ENCODE measurements at places on chromosomes 16 and 17.

GRCh38 chr17:81109957-81110356 is 55.4 kb upstream of the PVALEF start:
- H3K4me3 ChIP-seq = no peak overlapping the region
- H3K4me1 ChIP-seq = no peaks in the 10 kb centered on the region
- DNase-seq = no peak
- no peaks in the 10 kb centered on the region for H3K27me3 ChIP-seq
- H3K27ac ChIP-seq = no peak overlapping the region
- H3K36me3 ChIP-seq = peaks cover 2% of the 10 kb centered on the region

- no peak for DNase-seq
- no peak overlapping the region for H3K4me3 ChIP-seq
- H3K27ac ChIP-seq = peak overlapping the region; percentile 32
- H3K27me3 ChIP-seq = no peaks in the 10 kb centered on the region
Measured at GRCh38 chr16:492211-492875, 35.2 kb upstream of the CAPN15 start.

DNA sequence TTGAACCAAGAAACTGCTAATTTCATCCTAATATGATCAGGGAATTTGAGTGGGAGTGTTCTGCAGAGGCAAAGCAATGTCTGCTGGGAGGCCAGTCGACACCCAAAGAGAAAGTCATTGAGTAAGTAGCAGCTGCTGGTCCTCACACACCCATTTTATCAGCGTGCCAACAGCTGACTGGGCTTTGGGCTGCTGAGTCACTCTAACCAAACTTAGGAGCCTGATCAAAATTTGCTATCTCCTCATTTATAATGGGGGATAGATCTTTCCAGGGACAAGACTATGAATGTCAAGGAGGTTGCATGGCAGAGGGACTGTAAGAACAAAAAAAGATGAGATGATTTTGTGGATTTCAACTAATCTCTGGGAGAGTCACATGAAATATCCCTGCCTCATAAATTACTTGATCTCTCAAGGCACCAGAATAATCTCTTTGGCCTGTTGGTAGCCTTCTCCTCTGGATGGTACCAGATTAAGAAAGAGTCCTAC is 32.9 kb downstream of the CPSF4L start:
- no peaks in the 10 kb centered on the region for H3K36me3 ChIP-seq
- H3K27me3 ChIP-seq = no peaks in the 10 kb centered on the region
- DNase-seq = no peak
- H3K4me1 ChIP-seq = peaks cover 66% of the 10 kb centered on the region
- H3K27ac ChIP-seq = peak overlapping the region; percentile 80

- peak overlapping the region; percentile 98 for H3K27ac ChIP-seq
- H3K36me3 ChIP-seq = peaks cover 8% of the 10 kb centered on the region
- no peaks in the 10 kb centered on the region for H3K27me3 ChIP-seq
- H3K4me1 ChIP-seq = peaks cover 35% of the 10 kb centered on the region
- no peak for DNase-seq
- H3K4me3 ChIP-seq = peak overlapping the region; percentile 92
Measured at GRCh38 chr17:15262291-15263205, 2.6 kb downstream of the PMP22 start.

GRCh38 chr17:45131616-45132319 is 547 bp downstream of the PLCD3 start:
- peak overlapping the region; percentile 98 for H3K27ac ChIP-seq
- no peaks in the 10 kb centered on the region for H3K27me3 ChIP-seq
- peaks cover 65% of the 10 kb centered on the region for H3K4me1 ChIP-seq
- peak overlapping the region; percentile 75 for H3K4me3 ChIP-seq
- H3K36me3 ChIP-seq = no peaks in the 10 kb centered on the region
- no peak for DNase-seq

GRCh38 chr17:37430051-37430627 is 23.5 kb downstream of the TADA2A start:
- peaks cover 15% of the 10 kb centered on the region for H3K4me1 ChIP-seq
- H3K36me3 ChIP-seq = peaks cover 15% of the 10 kb centered on the region
- no peaks in the 10 kb centered on the region for H3K27me3 ChIP-seq

DNA sequence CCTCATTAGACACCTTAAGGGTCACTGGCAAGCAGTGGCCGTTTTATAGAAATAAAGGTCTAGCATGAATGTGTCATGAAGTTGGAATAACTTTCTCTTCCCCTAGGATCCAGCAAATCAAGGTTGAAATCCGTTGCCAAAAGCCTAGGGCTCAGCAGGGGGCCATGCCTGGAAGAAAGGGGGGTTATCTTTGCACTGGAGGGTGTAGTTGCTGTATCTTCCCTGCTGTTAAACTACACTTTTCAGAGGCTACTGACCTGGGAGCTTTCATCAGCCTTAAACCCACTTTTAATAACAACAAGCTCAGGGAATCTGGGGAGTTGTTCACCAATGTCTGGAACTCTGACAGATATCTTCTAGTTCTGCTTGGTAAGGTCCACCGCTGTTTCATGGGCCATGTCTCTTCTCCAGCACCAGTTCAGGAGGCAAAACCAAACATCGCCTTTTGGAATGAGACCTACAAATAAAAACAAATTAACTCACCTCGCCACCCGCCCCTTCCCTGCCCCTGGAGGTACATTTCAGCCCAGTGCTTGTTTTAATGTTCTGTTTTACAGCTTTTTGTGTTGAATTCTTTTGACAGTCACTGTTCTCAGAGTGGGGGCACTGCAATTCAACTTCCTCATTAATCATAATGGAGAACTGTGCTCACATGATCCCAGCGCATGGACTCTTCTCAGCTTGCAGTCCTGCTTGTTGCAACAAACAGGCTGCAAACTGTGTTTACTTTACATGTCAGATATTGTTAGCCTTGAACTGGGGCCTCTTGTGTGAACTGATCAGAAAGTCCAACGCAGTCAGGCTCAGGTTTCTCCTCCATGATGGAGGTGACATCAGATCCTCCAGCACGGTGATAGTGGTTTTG is 508.7 kb downstream of the KCNJ2 start:
- no peak overlapping the region for H3K27ac ChIP-seq
- no peaks in the 10 kb centered on the region for H3K4me1 ChIP-seq
- DNase-seq = no peak
- no peaks in the 10 kb centered on the region for H3K36me3 ChIP-seq

- DNase-seq = no peak
- no peaks in the 10 kb centered on the region for H3K27me3 ChIP-seq
- peak overlapping the region; percentile 45 for H3K27ac ChIP-seq
- no peaks in the 10 kb centered on the region for H3K36me3 ChIP-seq
Measured at GRCh38 chr16:68233085-68233834, 2.7 kb downstream of the ESRP2 start.

DNA sequence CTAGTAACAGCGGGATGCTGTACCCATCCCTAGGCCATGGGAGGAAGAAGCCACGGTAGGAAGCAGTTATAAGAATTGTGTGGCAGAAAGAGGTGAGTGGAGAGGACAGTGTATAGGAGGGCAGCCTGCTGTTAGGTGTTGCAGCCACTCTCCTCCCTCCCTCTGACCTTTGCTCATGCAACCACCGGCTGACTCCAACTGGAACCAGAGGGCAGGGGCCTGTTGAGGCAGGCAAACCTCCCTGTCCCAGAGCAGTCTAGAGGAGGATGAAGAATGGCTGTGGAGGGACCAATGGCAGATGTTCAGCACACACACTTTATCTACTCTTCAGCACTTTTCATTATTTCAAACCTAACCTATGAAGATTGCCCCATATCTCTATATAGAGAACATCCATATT is 2.2 kb downstream of the TXNL4B start:
- peaks cover 38% of the 10 kb centered on the region for H3K4me1 ChIP-seq
- no peaks in the 10 kb centered on the region for H3K27me3 ChIP-seq
- DNase-seq = no peak
- peaks cover 12% of the 10 kb centered on the region for H3K36me3 ChIP-seq
- no peak overlapping the region for H3K27ac ChIP-seq

GRCh38 chr16:2770057-2770951 is 6.8 kb downstream of the ELOB start:
- H3K4me3 ChIP-seq = no peak overlapping the region
- peaks cover 40% of the 10 kb centered on the region for H3K36me3 ChIP-seq
- H3K27me3 ChIP-seq = no peaks in the 10 kb centered on the region
- H3K27ac ChIP-seq = peak overlapping the region; percentile 69

DNA sequence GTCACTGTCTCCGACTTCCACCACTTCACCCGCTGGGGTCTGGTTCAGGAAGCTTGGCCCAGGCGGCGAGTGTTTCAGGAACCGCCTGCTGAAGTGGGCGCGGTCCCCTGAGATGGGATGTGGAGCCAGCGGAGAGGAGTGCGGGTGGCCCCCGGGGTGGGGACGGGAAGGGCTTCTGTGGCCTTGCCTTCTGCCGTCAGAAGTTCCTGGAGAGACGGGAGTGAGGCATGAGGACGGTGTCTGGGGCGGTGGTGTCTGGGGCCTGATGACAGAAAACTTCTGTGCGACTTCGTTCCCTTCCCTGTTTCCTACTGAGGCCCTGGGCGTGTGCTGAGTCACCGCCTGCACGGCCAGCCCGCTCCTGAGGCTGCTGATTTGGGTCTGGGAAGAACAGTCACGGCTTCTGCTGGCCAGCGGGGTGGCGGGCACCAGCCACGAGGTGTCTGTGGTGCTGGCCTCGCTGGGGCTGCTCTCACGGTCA is 12.3 kb upstream of the NLRC3 start:
- H3K27me3 ChIP-seq = no peaks in the 10 kb centered on the region
- H3K27ac ChIP-seq = no peak overlapping the region
- no peaks in the 10 kb centered on the region for H3K4me1 ChIP-seq
- H3K36me3 ChIP-seq = peaks cover 21% of the 10 kb centered on the region

DNA sequence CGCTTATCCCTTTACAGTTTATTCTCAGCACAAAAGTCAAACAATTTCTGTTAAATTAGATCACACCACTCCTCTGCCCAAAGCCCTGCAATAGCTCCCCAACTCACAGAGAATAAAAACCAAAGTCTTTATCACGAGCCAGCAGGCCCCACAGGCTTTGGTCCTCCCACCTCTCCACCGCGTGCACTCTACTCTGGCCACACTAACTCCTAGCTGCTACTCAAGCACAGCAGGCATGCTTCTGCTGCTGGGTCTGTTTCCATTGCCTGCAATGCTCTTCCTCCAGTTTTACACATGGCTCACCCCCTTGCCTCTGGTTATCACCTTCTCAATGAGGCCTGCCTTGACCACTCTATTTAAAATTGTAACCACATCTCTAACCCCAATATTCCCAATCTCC is 27.6 kb downstream of the HELZ start:
- H3K27ac ChIP-seq = no peak overlapping the region
- H3K27me3 ChIP-seq = no peaks in the 10 kb centered on the region
- DNase-seq = no peak
- H3K36me3 ChIP-seq = peaks cover 14% of the 10 kb centered on the region
- H3K4me3 ChIP-seq = no peak overlapping the region
- peaks cover 37% of the 10 kb centered on the region for H3K4me1 ChIP-seq

- H3K4me3 ChIP-seq = no peak overlapping the region
- no peak for DNase-seq
- peaks cover 6% of the 10 kb centered on the region for H3K27me3 ChIP-seq
- H3K36me3 ChIP-seq = no peaks in the 10 kb centered on the region
- H3K27ac ChIP-seq = no peak overlapping the region
Measured at GRCh38 chr17:32910769-32911168, 17.2 kb upstream of the TMEM98 start.

GRCh38 chr16:67987460-67988160 is 7.3 kb upstream of the DPEP3 start:
- H3K36me3 ChIP-seq = no peaks in the 10 kb centered on the region
- H3K27me3 ChIP-seq = no peaks in the 10 kb centered on the region
- H3K4me1 ChIP-seq = no peaks in the 10 kb centered on the region

DNA sequence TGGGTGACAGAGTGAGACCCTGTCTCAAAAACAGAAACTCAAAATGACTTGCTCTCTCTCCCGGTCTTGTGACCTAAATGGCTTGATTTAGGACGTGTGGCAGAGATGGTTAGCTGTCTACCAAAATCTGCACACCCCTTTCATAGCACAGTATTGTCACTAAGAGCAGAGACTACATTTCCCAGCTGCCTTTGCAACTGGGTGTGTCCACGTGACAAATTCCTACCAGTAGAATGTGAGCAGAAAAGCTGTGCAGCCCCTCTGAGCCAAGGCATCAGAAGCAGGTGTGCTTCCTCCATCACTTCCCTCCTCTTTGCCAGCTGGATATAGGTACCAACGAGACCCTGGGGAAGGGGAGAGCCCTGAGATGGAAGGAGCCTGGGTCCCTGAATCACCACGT is 25.5 kb downstream of the GPR142 start:
- peaks cover 21% of the 10 kb centered on the region for H3K4me1 ChIP-seq
- no peak overlapping the region for H3K27ac ChIP-seq
- peaks cover 4% of the 10 kb centered on the region for H3K27me3 ChIP-seq
- no peaks in the 10 kb centered on the region for H3K36me3 ChIP-seq

DNA sequence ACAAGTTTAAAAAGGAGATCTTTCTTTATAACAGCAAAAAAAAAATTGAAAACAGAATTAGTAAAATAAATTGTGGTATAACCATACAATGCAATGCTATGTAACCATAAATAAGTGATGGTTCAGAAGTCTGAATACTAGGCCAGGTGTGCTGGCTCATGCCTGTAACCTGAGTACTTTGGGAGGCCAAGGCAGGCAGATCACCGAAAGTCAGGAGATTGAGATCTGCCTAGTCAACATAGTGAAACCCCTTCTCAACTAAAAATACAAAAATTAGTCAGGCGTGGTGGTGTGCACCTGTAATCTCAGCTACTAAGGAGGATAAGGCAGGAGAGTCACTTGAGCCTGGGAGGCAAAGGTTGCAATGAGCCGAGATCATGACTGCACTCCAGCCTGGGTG is 34.6 kb downstream of the CCT6B start:
- no peak overlapping the region for H3K4me3 ChIP-seq
- H3K27me3 ChIP-seq = no peaks in the 10 kb centered on the region
- H3K27ac ChIP-seq = no peak overlapping the region
- H3K4me1 ChIP-seq = no peaks in the 10 kb centered on the region

GRCh38 chr17:44591206-44591605 is 33.9 kb downstream of the FZD2 start:
- no peak overlapping the region for H3K4me3 ChIP-seq
- peaks cover 27% of the 10 kb centered on the region for H3K4me1 ChIP-seq
- H3K27ac ChIP-seq = no peak overlapping the region
- H3K27me3 ChIP-seq = no peaks in the 10 kb centered on the region
- no peaks in the 10 kb centered on the region for H3K36me3 ChIP-seq

DNA sequence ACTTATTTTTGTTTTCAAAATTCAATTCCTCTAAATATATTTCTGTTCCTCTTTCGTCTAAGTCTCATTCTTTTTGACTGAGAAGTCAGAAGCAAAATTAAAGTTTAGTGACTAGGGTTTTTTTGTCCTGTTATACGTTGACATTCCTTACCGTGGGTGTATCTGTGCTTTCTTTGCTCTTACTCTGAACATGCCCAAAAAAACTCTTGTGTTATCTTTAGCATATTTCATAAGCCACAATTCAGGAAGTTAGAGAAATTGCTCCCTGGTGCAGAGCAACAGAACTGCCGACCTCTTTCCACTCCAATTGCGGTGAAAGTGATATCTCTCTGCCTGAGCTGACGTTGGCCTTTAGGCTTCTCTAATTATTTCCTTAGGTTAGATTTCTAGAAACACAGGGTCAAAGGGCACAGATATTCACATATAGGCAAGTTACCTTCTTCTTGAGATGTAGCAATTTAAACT is 65.7 kb downstream of the CENPV start:
- peak overlapping the region; percentile 46 for H3K4me3 ChIP-seq
- H3K36me3 ChIP-seq = peaks cover 4% of the 10 kb centered on the region
- H3K27ac ChIP-seq = peak overlapping the region; percentile 98
- H3K4me1 ChIP-seq = peaks cover 50% of the 10 kb centered on the region
- DNase-seq = no peak

Data from chondrocyte (in vitro differentiated cells).